ENCODE measurements at places on chromosomes 5 and 9.
A peak's percentile ranks its signal among the peaks of the same experiment; 100 is the strongest.

DNA sequence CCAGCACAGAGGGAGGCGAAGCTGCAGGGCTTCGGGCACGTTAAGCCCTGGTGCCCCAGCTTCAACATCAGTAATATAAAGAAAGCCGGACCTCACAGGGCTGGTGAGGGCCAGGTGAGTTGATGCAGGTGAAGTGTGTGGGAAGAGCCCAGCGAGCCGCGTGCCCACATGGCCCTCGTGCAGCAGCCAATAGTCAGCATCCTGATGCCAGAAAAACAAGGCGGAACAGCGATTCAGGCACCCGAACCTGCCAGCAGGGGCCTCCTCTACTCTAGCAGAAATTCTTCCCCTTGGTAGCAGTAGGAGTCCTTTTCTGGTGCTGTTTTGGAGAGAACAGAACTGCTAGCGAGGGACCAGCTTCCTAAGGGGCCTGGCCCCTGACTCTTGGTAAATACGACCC is 7.8 kb downstream of the MED10 start:
- no peak for DNase-seq

DNA sequence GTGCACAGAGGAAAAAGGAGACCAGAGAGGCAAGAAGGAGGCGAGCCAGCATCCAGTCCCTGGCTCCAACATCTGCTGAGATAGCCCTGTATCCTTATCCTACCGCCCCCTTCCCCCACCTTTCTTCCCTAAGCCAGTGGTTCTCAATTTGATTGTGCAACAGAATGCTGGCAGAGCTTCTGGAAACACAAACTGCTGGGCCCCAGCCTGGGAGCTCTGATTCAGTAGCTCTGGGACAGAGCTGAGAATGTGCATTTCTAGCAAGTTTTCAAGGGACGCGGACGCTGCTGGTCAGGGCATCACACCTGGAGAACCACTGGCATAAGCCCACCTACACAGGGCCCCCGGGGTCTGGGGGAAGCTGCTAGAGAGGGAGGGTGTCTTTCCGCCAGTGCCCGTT is 21.1 kb downstream of the AK8 start:
- DNase-seq, result no peak

GRCh38 chr9:111039231-111039906 is 1.1 kb upstream of the LPAR1 start:
- DNase-seq, result peak; percentile 38

DNA sequence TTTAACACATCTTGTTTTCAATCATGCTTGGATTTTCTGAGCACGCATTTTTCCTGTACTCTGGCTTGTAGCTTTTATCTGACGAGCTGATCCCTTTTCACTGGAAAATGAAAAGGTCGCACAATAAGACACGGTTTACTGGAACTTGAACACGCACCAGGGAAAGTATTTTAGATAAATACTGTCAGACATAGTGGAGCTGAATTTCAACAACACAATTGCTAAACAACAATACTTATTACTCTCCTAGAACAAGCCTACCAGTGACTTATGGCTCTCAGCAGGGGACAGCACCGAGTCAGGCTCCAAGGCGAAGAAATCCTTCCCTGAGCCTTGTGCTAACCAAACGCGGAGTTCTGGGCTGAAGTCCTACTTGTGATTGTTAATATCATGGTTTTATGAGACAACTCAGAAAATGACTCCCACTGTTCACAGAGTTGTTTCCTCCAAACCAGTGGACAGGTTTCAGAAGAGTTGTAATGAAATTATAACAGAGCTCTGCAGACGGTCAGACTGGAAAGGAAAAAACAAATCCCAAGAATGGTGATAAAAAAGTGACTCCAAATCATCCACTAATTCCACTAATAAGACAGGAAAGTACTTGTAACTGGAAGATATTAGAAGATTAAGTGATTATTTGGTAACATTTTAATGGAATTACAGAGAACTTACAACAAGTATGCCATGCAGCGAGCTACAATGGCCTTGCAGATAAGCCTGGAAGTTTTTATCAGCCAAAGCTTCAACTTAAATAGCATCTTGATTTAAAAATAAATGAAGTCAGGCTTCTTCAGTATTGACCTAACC is 359.6 kb downstream of the EBF1 start:
- DNase-seq, result no peak

DNA sequence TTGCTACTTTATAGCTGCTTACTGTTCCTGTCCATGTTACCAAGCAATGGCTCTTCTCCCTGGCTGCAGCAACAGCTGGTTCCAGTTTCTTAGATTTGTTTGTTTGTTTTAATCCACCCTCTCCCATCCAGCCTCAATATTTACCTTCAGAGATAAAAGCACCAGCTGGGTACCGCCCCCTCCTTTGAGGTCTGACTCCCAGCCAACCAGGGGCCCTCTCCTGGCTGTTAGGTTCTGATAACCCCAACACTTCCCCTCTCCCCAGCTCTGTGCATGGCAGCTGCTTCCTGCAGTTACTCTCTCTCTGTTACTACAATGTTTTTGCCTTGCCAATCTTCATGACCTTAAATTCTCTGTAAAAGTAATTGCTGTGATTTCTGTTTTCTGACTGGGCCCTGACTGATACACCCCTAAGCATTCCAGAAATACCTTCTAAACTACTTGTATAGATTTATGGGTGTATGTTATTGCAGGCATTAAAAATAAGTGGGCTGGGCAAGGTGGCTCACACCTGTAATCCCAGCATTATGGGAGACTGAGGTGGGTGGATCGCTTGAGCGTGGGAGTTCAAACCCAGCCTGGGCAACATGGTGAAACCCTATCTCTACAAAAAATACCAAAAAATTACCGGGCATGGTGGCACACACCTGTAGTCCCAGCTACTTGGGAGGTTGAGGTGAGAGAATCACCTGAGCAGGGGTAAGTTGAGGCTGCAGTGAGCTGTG is 2.6 kb upstream of the GCNT1 start:
- DNase-seq, result peak; percentile 85
